ENCODE measurements at places on chromosomes 3 and 15. TPM values are rescaled to one million over a fixed set of nuclear protein-coding genes. Genes with fewer than 3 reads are reported as not detected.

IQCF5 gene
- total RNA-seq, result not detected

CD47 gene
- 136 TPM for total RNA-seq

FHIT gene
- 210 TPM for total RNA-seq

SUMF1 gene
- total RNA-seq, result 14.4 TPM

CHRNA5 gene
- total RNA-seq, result 0.89 TPM

GRCh38 chr15:71328453-71328852 lies 213.2 kb downstream of the THSD4 start:
- no peaks in the 10 kb centered on the region for H3K36me3 ChIP-seq
- no peak for DNase-seq
- no peaks in the 10 kb centered on the region for H3K4me1 ChIP-seq
- no peak overlapping the region for H3K27ac ChIP-seq
- no peaks in the 10 kb centered on the region for H3K27me3 ChIP-seq

DNA sequence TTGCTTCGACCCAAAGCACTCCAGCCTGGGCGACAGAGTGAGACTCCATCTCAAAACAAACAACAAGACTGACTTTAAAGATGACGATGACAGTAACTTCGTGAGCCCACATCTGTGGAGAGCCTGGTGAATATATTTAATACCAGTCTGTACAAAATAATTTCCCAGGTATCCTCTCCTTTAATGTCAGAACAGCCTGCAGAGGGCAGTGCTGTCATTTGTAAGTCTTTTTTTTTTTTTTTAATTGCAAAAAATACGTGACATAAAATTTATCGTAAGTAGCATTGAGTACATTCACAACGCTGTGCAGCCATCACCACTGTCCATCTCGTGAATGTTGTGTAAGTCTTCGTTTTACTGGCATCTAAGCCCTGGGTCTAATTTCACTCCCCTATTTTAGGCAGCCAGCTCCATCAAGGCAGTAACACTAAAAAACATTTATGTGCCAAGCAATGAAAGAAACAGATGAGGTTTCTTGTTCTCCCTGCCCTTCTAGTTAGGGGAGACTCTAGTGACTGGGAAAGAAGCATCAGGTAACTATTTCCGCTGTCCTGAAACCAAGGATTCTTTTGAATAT lies 1.4 kb downstream of the HTD2 start:
- H3K4me3 ChIP-seq, result peak overlapping the region; percentile 90
- peak overlapping the region; percentile 98 for H3K27ac ChIP-seq
- peaks cover 14% of the 10 kb centered on the region for H3K36me3 ChIP-seq
- H3K27me3 ChIP-seq, result no peaks in the 10 kb centered on the region
- H3K4me1 ChIP-seq, result peaks cover 24% of the 10 kb centered on the region
- peak; percentile 56 for DNase-seq

- no peak for DNase-seq
- peaks cover 45% of the 10 kb centered on the region for H3K4me1 ChIP-seq
- no peak overlapping the region for H3K4me3 ChIP-seq
- H3K27ac ChIP-seq, result no peak overlapping the region
- H3K36me3 ChIP-seq, result no peaks in the 10 kb centered on the region
- H3K27me3 ChIP-seq, result no peaks in the 10 kb centered on the region
Observed at GRCh38 chr3:31543375-31543774, 10.7 kb downstream of the STT3B start.

DNA sequence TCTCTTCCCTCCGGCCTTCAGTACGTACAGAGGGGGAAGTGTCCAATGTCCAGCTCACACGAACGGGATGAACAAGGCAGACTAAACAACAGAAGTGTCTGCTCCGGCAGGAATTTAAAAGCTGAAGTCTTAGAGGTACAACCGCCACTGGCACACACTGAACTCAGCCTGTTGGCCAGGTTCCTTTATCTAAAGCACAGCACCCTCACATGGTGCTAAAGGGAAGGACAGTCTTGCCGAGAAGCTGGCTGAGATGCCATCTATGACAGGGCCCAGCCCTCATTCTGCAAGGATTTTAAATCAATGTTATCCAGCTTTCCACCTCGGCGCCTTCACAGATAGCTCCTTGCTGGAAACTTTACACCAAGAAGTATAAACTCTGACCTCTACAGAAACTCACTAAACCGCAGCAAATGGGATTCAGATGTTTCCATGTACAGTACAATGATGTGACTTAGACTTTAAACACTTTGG lies 2.8 kb downstream of the ADAMTS17 start:
- DNase-seq, result peak; percentile 77
- no peaks in the 10 kb centered on the region for H3K36me3 ChIP-seq
- H3K27me3 ChIP-seq, result no peaks in the 10 kb centered on the region
- peaks cover 21% of the 10 kb centered on the region for H3K4me1 ChIP-seq

DNA sequence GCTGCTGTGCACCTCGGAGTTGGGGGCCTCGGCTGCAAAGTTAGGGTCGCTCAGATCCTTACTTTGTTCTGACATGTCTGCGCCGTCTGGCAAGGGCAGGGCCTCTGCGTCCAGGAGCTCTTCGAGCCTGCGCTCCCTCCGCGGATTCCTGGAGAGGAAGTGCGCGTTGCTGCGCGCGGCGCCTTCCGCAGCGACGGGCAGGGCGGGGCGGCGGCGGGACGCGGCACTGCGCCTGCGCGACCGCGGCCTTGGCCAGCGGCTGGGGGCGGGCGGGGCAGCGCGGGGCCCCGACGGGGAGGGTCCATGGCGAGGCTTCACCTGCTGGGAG lies at the start of gene NDN:
Gene NDN, minus strand, starts transcription at position 163 of the 328 bp plus-strand sequence. Its CDS starts 88 bp downstream, at position 75.
- no peak within 1 kb of the TSS for H3K27ac ChIP-seq
- no peak for DNase-seq
- H3K4me1 ChIP-seq, result no peaks in the 10 kb centered on the region
- H3K36me3 ChIP-seq, result no peaks in the 10 kb centered on the region

GRCh38 chr3:177642804-177643125 lies 445.5 kb upstream of the TBL1XR1 start:
- peaks cover 43% of the 10 kb centered on the region for H3K4me1 ChIP-seq
- H3K4me3 ChIP-seq, result no peak overlapping the region
- DNase-seq, result no peak
- H3K27me3 ChIP-seq, result no peaks in the 10 kb centered on the region
- H3K36me3 ChIP-seq, result no peaks in the 10 kb centered on the region

DNA sequence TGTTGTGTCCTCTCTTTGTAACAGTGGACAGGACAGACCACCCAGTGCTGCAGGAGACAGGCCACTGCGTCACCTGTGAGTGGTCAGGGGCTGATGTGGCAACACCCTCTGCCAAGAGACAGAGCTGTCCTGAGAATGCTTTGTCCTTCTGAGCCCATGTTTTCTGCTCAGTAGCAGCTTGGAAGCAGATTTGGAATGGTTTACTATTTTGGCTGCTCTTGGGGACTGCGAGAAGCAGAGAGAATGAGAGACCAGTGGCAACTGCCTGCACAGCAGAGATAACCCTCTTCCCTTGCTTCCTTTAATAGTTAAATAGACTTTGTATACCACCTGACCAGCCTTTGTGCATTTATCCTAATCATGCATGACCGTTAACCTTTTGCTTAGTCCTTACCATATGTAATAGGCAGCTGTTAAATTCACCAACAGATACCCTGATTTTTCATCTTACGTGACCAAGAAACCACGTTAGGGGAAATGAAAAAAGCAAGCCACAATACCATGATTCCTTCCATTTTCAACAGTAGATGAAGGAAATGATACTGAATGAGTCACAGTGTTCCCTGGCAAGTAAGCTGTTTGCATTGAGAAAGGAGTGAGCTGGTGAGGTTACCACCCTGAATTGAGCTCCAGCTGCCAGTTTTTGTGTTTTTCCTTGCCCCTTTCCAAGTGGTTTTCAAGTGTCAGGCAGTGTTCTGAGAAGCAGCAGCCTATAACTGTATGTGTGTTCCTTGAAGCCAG lies 35.5 kb downstream of the B3GALNT1 start:
- DNase-seq, result no peak
- H3K36me3 ChIP-seq, result no peaks in the 10 kb centered on the region
- no peaks in the 10 kb centered on the region for H3K27me3 ChIP-seq

DNA sequence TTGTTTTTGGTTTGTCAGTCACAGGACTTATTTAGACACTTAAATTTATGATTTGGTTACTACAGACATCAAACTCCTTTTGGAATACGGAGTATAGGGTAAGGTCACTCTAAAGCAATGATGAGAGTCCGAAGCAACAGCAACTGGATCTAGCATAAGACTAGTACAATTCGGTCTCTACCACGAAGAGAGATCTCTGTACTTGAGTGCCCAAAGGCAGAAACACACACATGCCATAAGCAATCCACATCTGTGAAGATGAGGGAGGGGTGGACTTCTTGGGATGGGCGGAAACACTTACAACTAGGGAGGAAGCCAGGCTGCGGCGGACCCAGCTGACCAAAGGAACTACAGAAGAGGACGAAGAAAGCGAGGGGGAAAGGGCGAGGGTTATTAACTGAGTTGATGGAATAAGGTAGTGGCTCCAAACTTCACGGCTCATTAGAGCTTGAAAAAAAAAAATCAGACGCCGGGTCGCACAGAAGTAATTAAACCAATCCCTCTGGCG lies 595 bp downstream of the DPH6 start:
- no peaks in the 10 kb centered on the region for H3K36me3 ChIP-seq
- peak overlapping the region; percentile 93 for H3K27ac ChIP-seq
- H3K4me3 ChIP-seq, result peak overlapping the region; percentile 80
- no peak for DNase-seq

All from naive thymus-derived CD4-positive, alpha-beta T cell (primary cell).